ENCODE measurements at places on chromosomes 6 and 20.

DNA sequence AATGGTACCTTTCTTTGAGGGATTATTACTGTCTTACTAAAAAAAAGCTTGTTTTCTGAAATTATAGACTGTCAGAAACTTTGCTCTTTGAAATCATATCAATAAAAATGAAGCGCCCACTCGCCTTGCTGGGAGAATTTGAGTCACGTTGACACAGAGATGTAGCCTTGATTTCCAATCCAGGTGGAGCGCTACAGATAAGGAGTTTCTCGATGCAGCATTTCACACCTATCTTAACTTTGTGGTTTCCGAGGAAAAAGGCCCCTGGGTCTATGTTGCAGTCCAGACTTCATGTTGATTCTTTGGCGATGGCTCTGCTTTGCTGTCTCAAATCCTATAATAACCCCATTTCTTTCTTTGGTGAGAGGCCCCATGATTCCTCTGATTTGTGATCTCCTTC lies 158.1 kb upstream of the ARG1 start:
- DNase-seq: no peak

DNA sequence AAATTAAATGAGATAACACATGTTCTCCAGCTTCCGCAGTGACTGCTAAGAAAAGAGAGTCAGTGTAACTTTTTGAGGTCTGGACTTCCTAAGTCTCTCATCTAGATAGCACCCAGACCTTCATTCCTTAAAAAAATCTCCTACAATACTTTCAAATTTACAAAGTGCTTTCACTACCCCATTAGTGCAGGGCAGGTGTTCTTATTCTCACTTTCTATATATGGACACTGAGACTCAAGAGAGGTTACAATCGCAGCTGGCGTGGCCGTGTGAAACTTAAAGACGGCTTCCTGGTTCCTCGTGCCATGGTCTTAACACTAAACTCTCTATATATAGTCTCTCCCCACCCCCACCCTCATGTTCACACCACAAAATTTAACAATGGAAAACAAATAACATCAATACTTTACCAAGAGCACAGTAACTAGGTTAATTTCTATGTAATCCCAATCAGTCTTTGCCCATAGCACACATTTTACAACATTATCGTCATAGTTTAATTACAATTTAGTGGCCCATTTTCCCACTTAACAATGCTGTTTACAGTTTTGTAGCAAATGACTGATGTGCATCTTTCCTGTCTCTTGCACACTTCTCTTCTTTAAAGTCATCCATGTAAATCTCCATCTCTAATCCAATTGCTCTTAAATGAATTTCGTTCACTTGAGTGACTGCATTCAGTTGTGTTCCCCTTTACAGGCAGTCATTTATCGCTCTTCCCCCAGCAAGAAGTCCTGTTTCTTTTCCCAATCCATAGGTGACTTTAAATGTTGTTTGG lies 78.8 kb upstream of the ARID1B start:
- no peak for DNase-seq

- no peak for DNase-seq
Observed at GRCh38 chr6:160128879-160129516, 7.4 kb downstream of the SLC22A1 start.

GRCh38 chr20:44073675-44074071 lies 113.3 kb downstream of the JPH2 start:
- no peak for DNase-seq

DNA sequence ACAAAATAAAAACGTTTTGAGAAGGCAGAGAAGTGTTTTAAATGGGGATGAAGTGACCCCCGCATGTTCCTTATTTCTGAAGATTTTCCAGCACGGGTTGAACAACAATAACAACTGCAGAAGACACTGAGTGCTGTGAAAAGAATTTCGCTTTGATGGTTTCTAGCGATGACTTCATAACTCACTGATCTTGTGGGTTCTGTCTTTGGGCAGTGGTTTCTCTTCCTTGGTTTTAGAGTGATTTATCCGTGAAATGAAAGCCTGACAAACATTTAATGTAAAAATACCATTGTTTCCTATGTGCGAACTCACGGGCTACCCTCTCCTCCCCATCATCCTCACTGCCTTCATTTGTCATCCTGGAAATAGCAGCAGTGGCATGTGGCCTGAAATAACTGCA lies 793.9 kb downstream of the QKI start:
- no peak for DNase-seq

GRCh38 chr6:95815389-95816056 lies 200.3 kb upstream of the FUT9 start:
- no peak for DNase-seq

GRCh38 chr6:113338644-113339043 lies 518.5 kb upstream of the MARCKS start:
- no peak for DNase-seq

GRCh38 chr6:128963561-128963960 lies 80.6 kb downstream of the LAMA2 start:
- DNase-seq: no peak

DNA sequence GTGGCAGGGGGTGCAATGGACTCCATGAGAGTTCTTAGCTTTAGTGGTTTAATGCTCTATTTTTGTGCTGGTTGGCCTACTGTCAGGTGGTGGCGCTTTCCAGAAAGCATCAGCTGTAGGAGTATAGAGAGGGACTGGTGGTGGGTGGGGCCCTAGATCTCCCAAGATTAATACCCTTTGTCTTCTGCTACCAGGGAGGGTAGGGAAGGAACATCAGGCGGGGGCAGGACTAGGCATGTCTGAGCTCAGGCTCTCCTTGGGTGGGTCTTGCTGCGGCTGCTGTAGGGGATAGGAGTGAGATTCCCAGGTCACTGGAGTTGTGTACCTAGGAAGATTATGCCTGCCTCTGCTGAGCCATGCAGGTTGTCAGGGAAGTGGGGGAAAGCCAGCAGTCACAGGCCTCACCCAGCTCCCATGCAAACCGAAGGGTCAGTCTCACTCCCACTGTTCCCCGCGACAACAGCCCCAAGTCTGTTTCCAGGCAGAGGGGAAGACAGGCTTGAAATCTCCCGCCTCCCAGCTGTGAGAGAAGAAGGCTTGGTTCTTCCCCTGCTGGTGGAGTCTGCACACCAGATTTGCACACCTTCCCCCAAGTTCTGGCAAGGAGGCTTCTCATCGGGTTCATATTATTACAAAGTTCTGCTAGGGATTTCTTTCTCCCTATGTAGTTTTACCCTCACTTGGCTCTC lies 46.7 kb upstream of the PKIB start:
- DNase-seq: no peak

DNA sequence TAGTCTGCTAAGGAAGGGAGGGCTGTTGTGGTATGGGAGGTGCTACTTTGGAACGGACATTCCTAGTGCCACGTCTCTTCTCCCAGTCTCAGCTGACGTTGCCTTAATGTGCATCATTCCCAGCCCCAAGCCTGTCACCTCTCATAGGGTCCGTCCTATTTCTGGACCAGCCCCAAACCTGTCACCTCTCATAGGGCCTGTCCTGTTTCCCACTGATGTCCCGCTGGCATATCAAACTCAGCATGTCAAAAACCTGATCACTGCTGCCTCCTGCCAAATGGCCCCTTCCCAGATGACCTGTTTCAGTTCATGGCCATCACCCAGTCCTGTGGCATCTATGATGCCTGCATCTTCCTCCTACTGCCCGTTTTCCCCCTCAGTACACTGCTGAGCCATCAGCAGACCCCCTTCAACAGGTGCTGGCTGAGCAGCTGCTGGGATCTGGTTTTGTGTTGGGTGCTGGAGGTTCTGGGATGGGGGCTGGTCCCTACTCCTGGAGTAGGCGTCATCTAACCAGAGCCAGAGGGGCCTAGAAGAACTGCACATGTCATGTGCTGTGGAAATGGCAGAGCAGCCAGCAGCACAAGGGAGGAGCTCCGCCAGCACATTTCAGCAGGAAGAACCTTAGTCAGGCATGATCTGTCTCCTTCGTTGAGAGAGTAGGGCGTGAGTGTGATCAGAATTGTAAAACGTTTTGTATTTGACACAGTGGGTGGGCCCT lies 3.3 kb downstream of the ENTPD6 start:
- DNase-seq: no peak

DNA sequence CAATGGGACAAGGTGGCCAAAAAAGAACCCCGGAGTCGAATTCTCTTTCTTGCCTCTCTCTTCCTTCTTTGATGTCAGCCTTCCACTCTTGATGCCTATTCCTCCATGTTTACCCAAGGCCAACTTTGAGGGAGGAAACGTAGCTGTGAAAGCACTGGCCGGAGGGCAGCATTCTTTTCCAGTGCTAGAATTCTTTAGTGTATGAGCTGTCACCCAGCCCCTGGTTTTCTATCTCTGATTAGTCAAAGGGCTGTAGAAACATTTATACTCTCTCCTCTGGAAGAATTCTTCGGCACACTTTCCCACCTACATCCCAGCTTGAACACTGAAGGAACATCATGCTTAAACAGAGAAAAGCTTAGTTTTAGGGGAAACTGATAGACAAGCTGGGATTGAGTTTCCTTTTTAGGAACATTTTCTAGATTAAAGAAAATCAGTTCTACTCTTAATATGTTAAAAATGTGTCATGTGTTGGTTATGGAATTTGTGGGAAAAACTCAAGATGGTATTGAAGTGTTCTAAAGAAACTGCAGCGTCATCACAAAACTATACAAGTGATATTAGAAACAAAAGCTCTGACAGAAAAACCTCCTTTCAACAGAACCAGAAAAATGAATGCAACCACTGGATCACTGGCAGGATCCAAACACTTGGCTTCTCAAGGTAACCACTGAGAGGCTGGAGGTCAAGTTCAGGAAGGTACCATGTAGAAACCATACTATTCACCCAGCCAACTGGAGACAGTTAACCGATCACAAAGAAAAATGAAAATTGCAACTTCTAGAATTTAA lies 20.7 kb upstream of the UTRN start:
- no peak for DNase-seq

GRCh38 chr20:2799271-2799670 lies 1.2 kb downstream of the CPXM1 start:
- DNase-seq: no peak

- no peak for DNase-seq
Observed at GRCh38 chr6:136846046-136846445, 23.7 kb downstream of the PEX7 start.

DNA sequence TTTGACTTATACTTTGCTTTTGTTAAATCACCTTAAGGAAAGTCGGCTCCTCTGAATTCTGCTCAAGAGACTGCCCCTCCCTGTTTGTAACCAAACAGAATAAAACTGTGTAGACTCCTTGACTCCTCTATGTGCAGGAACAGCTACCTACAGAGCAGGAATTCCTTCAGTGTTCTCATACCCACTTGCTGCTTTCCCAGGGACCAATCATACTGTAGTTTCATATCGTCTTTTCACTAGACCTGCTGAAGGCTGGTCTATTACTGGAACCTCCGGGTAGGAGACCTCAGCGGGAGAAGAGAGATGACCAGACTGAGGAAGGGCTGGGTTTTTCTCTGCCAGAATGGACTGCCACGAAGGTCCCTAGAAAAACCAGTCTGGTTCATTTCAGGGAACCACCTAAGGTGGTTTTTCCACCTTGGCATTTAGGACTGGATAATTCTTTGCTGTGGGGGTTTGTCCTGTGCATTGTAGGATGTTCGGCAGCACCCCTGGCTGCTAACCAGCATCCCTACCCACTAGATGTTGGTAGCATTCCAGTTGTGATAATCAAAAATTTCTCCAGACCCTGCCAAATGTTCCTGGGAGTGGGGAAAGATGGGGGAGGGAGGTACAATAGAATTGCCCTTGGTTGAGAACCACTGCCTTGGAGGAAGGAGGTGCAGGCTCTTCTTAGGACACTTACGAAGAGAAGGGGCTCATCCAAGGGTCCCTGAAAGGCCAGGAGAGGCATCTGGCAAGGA lies 80.5 kb downstream of the DNAAF9 start:
- DNase-seq: no peak

- DNase-seq: no peak
Observed at GRCh38 chr20:14882157-14882556, 544.7 kb upstream of the FLRT3 start.

DNA sequence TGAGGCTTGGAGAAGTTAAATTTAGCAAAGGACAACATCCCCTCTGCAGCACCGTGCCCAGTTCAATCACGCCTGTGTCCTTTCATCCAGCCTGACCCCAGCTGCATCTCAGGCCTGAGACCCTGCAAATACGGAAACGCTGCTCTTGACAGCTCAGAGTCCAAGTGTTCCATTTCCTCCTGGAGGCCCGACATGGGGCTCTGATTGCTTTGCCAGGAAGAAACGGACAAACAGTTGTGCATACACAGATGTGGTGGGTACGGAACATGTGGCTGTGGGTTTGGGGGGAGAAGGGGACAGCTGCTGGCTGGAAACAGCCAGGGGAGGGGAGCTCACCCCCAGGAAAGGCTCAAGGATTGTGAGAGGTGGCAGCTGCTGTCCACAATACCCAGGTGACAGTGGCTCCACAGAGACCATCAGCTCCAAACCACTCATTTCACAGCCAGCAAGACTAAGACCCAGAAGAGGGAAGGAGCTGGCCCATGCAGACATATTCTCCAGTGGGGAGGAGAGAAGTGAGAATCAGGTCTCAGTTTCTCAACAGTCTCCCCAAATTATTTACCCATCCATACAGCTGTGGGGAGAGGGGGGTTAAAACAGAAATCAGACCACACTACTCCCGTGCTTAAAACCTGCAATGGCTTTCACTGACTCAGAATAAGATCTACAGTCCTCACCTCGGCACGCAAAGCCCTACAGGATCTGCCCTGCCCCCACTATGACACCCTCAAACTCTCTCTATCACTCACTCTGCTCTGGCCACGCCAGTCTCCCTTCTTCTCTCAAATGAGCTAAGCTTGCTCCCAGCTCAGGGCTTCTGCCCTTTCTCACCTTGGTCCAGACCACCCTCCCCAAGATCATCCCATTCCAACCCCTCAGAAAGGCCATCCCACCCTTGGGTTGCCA lies 89.1 kb downstream of the PREX1 start:
- no peak for DNase-seq

- DNase-seq: no peak
Observed at GRCh38 chr6:110596354-110596753, 119.9 kb upstream of the SLC22A16 start.

DNA sequence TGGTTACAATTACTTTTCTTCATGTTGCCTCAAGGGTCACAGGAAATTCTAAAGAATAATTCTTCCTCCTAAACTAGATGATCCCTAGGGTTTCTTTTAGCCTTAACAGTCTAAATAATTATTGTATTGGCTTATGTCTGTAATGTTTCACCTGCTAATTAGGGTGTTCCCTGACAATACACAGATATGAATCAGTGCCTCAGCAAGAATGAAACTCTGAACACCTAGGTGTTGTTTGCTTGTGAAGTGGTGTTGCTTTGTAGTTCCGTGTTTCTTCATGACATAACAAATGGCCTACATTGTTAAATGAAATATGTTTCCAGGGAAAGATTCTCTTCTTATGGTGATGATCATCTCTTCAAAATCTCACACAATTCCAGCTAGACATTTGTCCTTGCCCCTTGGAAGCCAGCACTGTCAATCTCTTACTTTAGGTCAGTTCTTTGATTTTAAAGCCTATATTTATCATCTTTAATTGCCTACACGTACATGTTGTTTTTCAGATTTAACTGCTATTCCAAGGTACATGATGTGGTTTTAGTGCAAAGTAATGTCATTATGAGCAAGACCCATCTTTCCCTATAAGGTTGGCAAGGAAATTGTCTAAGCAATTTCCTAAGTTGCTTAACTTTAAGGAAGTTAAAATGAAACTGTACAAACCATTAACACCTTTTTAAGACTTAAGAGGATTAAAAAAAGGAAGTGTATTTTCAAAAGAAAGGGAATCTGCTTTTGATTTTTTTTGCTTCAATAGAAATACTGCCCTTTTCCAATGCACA lies 111.9 kb downstream of the TBC1D7 start:
- DNase-seq: no peak

GRCh38 chr6:366389-367297 lies 24.9 kb upstream of the IRF4 start:
- no peak for DNase-seq

All from T-helper 17 cell (primary cell).